Mesenchymal stem cell (in vitro differentiated cells and primary cell): ENCODE measurements at places on chromosomes 13 and 19.

DNA sequence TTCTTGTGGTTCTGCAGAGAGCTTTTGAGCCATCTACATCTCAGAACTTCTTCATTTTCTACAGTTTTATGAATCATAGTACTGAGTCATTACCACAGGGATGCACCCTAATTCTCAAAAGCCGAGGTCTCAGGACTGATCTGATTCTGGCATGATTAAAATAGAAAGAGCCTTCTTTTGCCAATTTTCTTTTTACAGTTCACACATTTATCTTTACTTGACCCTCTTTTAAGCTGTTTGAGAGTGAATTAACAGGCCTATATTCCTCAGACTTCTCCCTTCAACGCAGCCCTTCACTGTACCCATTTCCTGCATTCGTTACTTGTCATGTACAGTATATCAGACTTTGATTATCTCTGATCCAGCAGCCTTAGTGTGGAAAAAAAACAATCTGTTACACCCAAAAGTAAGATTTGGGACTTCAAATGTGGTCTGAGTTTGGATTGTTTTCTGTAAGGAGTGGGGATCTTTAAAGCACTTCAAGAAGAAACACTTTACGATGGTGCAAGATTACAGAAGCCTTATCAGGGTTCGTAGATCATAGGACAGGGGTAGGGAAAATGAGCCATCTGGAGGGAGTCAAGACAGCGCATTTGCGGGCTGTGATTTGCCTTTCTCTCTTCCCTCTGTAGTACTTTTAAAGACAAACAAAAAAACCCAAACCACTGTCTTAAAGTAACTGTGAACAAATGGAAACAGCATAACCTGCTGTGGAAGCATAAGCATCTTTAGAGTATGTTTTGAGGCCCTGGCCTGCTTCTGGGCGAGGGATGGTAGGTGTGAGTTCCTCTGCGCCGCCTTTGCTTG lies 15.3 kb upstream of the GPR183 start:
- peak; percentile 84 for DNase-seq

DNA sequence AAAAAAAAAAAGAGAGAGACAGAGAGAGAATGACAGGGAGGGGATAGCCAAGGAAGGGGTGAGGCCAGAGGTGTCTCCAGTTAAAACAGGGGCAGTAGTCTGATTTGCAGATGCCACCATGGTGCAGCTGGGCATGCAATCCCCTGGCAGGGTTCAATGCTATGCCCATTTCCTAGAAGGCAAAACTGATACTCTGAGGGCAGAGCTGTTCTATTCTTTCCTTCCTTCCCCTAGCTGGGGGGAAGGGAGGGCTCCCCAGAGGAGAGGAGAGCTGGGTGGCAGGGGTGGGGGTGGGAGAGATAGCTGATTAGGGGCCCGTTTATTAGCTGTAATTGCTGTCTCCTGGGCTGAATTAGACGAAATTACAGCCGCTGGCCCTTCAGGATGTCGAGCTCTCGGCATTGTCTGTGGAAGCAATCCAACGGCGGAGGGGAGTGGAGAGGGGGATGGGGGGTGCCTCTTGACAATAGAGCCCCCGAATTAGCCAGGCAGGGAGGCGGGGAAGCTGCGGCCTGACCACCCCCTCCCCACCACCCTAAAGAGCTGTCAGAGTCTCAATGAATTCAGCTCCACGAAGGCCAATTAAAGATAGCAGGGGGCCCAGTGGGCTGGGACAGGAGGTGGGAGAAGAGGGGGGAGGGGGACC lies 14.4 kb upstream of the DPP9 start:
- DNase-seq = no peak

DNA sequence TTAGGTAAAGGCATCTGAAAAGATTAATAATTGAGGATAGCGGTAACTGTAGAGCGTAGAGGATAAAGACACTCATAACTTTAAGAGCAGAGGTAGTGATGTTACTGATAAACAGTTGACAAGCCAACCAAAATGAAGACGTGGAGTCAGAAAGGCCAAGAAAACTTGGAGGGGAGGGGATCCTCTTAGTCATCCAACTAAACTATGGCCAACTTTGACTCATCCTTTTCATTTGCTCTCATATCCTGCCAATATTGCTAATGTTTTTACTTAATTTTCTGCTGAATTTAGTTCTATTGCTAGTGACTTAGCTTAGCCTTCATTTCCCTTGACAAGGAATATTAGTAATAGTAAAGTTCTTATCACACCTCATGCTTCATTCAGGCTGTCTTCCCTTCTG lies 13.4 kb downstream of the ITGBL1 start:
- no peak for DNase-seq

GRCh38 chr19:56269348-56269747 lies 3.2 kb upstream of the EDDM13 start:
- DNase-seq = no peak

GRCh38 chr13:33109801-33110200 lies 93.6 kb downstream of the KL start:
- no peak for DNase-seq

DNA sequence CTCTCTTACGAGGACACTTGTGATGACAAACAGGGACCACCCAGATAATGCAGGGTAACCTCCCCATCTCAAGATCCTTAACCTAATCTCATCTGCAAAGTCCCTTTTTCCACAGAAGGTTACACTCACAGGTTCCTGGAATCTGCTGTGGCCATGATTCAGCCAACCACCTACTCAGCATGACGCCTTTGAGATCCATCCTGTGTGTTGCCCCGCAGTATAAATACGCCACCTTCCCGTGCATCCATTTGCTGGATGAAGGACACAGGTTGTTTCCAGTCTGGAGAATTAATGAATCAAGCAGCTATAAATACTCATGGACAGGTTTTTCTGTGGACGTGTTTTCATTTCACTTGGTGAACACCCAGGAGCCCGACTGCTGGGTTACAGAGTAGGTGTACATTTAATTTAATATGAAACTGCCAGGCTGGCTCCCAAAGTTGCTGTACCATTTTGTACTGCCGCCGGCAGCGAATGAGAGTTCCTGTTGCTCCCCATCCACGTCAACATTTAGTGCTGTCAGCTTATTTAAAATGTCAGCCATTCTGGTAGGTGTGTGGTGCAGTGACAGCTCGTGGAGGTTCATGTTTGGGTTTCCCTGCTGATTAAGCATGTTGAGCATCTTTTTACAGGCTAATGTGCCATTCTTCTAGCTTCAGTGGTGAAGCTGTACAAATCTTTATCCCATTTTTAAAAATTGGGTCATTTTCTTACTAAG lies 40.2 kb downstream of the ELL start:
- no peak for DNase-seq

GRCh38 chr19:56699552-56699951 lies 28.0 kb upstream of the ZNF835 start:
- DNase-seq = no peak

- peak; percentile 91 for DNase-seq
Observed at GRCh38 chr19:12156223-12157058, at the start of gene ZNF625. Gene ZNF625, minus strand, starts transcription at chr19:12156734. Its CDS starts 176 bp downstream, at chr19:12156558.

GRCh38 chr19:33459222-33460090 lies 62.1 kb downstream of the PEPD start:
- DNase-seq = no peak

GRCh38 chr13:112102243-112102642 lies 35.3 kb downstream of the SOX1 start:
- DNase-seq = no peak

DNA sequence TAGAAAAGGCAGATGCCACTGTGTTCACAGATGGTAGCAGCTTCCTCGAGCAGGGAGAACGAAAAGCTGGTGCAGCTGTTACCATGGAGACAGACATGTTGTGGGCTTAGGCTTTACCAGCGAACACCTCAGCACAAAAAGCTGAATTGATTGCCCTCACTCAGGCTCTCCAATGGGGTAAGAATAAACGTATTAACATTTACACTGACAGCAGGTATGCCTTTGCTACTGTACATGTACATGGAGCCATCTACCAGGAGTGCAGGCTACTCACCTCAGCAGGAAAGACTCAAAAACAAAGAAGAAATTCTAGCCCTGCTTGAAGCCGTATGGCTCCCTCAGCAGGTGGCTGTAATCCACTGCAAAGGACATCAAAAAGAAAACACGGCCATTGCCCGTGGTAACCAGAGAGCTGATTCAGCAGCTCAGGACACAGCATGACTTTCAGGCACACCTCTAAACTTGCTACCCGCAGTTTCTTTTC lies 197.7 kb downstream of the ZNF737 start:
- no peak for DNase-seq

- no peak for DNase-seq
Observed at GRCh38 chr19:8577247-8577646, at the start of gene MYO1F. Gene MYO1F, minus strand, starts transcription at chr19:8577442. Its CDS starts 133 bp downstream, at chr19:8577309.

DNA sequence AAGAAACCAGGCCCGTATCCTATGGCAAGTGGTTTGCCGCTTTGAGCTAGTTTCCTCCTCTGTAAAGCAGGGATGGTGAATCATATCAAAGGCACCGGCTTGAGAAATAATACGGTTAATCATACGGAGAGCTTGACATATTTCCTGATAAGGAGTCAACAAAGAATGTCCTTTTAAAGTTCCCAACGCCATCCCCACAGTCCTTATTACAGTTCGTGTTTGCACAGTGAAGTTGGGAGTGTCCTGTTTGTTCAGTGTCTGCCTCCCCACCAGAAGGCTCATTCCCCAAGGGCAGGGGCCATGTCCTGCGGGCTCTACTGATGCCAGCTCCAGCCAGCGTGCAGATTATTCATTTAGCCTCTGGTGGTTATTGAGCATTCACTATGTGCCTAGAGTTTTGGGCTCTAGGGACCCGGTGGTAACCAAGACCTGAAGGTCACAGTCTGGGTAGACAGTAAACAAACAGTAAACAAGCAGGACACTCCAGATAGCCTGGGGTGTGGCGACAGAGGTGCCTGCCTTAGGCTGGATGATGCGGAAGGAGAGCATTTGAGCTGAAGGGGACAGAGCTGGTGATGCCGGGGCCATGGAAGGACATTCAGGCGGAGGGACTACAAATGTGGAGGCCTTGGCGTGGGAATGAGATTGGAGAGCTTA lies 6.3 kb downstream of the GRAMD1A start:
- DNase-seq = peak; percentile 20

DNA sequence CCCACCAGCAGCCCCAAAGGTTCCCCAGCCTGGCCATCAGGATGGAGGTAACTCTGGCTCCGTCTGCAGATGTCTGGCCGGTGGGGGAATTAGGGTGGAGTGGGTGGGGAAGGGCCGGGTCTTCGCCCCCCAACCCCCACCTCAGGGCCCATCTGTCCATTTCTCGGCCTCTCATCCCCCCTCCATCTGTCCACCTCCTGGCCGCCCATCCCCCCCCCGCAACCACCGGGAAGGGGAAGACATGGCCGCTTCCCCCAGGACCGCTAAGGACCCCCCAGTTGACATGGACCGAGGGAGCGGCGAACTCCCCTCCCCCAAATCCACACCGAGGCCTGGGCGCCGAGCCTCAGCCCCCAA lies 793 bp downstream of the LRFN1 start:
- no peak for DNase-seq

DNA sequence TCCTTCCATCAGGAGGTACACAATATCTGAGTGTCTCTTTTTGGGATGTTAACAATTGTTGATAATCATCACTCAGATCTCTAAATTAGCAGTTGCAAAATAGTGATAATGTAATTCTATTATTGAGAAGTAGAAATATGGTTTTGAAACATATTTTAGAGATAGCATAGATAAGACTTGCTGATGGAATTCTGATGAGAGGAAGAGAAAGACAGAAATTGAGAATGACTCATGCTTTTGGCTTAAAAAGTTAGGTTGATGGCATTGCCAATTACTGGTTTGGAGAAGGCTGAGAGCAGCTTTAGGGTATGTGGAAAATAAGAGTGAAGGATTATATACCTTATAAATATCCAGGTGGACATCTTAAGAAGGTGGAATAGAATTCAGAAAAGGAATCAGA lies 106.4 kb upstream of the EDNRB start:
- no peak for DNase-seq

DNA sequence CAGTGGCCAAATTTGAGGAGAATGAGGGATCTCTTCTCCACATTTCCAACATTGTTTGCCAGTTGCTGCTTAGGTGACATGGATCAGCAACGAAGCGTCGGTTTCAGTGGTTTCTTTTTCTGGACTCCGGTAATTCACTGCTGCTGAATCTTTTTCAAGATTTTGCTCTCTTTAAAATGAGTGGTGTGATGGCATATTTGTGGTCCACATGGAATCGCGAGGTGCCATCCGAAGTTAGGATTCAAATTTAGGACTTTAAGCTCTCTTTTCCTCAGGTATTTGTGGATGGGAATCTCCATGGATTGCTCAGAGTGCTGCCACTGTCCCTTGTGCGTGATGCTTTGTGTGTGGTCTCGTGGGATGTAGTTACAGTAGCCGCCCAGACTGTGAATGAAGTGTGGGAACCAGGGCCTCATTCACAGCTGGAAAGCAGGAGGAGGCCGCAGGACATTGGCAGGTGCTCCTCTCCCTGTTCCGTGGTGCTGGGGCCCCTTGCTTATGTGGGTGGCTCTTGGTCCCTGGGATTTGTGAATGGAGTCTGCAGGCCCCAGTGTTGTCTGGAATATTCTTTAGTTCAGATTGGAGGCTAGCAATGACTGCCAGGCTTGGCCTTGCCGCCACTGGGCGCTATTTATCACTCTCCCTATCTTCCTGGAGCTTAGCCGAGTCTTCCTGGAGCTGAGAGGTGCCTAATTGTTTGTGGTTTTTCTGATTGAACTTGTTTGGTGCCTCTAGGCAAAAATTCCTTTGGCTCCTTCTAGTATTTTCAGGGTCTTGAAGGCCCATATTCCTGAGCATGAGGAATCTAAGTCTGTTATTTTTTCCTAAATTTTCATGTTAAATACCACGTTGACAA lies 1.5 kb downstream of the ILF3 start:
- peak; percentile 81 for DNase-seq

DNA sequence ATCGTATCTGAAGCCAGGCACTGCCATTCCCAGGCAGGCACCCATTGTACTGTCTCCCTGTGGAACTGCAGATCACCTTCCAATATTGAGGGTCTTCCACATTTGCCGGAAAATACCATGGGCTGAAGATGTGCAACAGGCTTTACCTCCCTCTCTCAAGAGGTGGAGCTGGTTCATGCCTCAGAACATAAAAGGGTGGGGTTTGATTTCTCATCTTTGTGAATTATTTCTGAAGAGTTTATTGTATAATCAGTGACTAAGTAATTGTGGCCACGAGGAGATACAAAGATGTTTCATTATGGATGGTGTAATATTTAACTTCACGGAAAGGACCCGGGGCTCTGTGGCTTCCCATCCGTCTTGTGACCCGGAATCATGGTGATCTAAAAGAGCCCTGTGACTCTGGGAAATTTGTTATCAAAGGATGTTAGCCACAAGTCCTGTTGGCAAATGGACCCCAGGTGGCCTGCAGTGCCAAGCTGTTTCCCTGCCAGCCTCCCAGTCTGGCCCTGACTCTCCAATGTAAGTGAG lies 230.5 kb downstream of the LACC1 start:
- no peak for DNase-seq

DNA sequence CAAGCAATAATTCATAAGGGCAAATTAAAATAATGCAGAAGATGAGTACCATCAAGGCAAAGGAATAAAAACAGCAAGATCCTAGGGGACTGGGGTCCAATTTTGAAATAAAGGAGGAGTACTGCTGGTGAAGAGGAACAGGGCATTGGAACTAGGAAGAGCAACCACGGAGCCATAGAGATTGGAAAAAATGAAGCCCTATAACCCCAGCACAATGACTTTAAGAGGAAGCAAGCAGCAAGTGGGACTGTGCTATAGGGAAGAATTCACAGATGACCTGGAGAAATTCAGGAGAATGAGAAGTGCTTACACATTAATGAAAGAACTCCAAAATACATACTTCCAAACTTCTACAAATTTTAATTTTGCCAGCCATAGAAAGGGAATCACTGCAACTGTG lies 44.9 kb upstream of the ITM2B start:
- no peak for DNase-seq

- no peak for DNase-seq
Observed at GRCh38 chr13:79056706-79057105, 349.3 kb downstream of the RBM26 start.

- DNase-seq = no peak
Observed at GRCh38 chr13:35988648-35989081, 142.5 kb downstream of the DCLK1 start.

GRCh38 chr13:79258489-79258888 lies 147.6 kb downstream of the RBM26 start:
- DNase-seq = no peak
